ENCODE measurements at places on chromosomes 5 and 9.

- no peak for DNase-seq
Observed at GRCh38 chr5:5782402-5782801, 359.9 kb downstream of the ICE1 start.

- no peak for DNase-seq
Observed at GRCh38 chr5:132961887-132962286, 1.5 kb downstream of the AFF4 start.

DNA sequence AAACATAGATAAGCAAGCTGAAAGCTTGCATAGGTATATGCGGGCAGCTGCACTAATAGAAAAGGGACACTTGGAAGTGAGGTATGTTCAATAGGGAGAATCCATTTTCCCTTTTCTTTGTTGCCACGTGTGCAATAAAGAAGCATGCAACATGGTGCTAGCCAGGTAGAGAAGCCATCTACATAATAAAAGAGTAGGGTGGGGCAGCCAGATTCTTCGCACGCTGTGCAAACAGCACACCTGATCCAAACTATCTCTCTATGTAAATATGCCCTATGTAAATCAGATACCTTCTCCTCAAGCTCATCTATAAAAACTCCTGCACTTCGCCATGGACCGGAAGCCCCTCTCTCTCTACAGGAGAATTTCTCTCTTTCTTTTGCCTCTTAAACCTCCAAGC is 91.9 kb upstream of the C9orf72 start:
- DNase-seq, result no peak

- no peak for DNase-seq
Observed at GRCh38 chr5:101346447-101346846, 443.4 kb upstream of the ST8SIA4 start.

DNA sequence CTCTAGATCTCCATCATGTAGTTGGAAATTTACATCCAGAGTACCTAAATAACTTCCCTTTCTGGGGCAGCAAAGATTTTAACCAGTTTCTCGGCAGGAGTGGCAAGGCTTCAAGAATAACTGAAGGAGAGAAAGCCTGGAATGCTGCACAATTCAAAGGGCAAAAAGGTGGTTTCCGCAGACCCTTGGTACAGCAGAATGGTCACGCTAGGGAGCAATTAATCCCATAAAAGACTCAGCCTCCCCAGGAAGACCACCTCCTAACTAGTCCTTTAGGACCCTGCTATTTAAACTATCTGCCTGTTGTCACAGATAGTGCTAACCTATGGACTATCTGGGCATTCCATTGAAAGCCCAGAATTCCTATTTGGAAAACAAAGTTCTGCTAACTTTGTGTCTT is 3.6 kb downstream of the HTR1A start:
- no peak for DNase-seq

- no peak for DNase-seq
Observed at GRCh38 chr9:90894986-90895687, 93.5 kb downstream of the SYK start.

GRCh38 chr5:168917947-168918600 is 338.9 kb upstream of the PANK3 start:
- DNase-seq, result no peak

- no peak for DNase-seq
Observed at GRCh38 chr9:89465001-89465451, 32.9 kb downstream of the SEMA4D start.

GRCh38 chr9:92763721-92764380 is 782 bp downstream of the BICD2 start:
- DNase-seq, result peak; percentile 45

DNA sequence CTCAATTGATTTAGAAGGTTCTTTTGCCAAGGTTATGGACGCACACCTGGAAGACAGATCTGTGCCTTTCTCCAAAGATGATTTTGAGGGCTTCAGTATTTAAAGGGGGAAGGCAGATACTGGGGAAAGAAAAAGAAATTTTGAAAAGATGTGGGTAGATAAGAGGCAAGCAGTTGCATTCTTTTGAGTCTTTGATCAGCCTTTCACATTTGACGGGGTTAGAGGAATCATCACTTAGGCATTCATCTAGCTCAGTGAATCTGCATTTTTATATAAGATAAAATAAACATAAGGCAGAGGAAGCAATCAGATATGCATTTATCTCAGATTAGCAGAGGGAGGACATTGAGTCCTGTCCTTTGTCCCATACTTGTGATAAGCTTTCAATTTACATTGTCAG is 243.4 kb upstream of the RAI14 start:
- no peak for DNase-seq

- no peak for DNase-seq
Observed at GRCh38 chr5:45680950-45681349, 15.2 kb downstream of the HCN1 start.

GRCh38 chr5:124669956-124670721 is 76.3 kb downstream of the ZNF608 start:
- no peak for DNase-seq

- no peak for DNase-seq
Observed at GRCh38 chr5:25579111-25579510, 934.3 kb upstream of the CDH10 start.

DNA sequence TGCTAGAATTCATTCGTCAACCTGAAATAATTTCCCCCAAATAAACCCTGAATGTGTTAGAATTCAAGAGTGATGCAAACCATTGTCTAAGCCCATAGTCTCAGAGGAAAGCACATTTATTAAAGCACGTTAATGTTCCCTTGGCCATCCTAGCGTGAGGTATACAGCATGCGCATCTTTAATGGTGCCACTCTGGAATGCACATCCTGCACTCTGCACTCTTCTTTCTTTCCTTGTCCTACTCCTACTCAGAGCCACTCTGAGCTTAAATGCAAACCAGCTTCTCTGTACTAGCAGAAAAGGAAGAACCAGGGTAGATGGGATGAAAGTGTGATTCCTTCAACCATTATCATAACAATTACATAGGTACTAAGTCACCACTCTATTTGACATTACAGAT is 50.4 kb downstream of the ARL15 start:
- DNase-seq, result no peak

GRCh38 chr5:63145167-63145566 is 566.5 kb downstream of the LRRC70 start:
- no peak for DNase-seq

- DNase-seq, result no peak
Observed at GRCh38 chr9:76557674-76558225, 98.8 kb downstream of the GCNT1 start.

DNA sequence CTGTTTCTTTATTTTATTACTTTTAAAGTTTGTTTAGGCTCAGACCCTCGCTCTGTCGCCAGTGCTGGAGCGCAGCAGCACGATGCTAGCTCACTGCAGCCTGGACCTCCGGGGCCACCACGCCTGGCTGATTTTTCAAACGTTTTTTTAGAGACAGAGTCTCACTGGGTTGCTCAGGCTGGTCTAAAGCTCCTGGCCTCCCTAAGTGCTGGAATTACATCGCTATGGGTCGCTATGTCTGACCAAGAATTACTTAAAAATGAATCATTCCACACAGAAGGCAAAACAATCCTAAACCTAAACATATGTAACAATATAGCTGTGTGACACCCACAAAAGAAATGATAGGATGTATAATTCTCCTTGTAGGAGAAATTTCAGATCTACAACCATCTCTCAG is 86.9 kb upstream of the SIMC1 start:
- DNase-seq, result no peak

DNA sequence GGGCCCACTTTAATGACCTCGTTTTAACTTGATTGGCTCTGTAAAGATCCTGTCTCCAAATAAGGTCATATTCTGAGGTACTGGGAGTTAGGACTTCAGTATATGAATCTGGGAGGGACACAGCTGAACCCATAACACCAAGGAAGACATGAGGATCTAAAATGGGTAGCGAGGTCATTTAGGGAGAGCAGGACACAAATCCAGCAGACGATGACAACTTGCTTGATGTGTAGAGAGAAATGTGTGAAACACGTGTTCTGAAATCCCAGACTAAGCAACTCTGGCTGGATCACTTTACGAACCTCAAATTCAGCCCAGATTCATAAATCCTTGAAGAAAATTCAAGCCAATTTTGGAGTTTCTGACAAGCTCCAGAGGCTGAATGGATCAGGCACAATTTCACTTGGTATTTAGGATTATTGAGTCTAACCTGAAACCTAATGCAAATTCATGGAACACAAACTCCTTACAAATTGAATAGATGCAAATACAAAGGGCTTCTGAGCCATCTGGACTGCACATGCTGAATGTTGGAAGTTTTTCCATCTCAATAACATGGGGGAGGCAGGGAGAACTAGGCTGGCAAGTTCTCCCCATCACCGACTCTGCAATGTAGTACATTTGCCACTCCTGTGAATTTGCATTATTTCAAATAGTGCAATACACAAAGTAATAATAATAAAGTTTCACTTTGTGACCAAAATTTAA is 74.0 kb upstream of the SLC30A5 start:
- DNase-seq, result no peak

DNA sequence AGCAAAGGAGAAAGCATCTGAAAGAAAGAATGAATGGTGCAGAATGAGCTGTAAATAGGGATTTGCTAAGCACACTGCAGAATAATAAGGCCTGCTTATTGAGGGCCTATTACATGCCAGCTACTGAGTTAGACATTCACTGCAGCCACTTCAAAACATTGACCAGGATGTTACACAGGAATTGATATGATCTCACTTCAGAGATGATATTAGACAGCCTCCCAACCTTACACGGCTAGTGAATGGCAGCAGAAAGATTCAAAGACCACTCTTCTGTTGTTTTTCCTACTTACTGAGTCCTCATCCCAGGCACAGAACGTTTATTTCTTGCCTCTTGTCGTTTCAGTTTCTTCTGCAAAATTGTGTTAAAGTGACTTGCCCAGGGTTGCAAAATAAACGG is 1209.9 kb upstream of the WWC1 start:
- DNase-seq, result no peak

DNA sequence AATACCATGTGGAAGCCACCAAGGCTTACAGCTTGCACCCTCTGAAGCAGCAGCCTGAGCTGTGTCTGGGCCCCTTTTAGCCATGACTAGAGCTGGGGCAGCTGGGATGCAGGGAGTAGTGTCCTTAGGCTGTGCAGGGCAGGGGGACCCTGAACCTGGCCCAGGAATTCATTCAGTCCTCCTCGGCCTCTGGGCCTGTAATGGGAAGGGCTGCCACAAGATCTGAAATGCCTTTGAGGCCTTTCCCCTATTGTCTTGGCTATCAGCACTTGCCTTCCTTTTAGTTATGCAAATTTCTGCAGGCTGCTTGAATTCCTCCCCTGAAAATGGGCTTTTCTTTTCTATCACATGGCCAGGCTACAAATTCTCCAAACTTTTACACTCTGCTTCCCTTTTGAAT is 9.0 kb downstream of the GPR150 start:
- no peak for DNase-seq

- no peak for DNase-seq
Observed at GRCh38 chr9:4499917-4500316, 9.6 kb downstream of the SLC1A1 start.

DNA sequence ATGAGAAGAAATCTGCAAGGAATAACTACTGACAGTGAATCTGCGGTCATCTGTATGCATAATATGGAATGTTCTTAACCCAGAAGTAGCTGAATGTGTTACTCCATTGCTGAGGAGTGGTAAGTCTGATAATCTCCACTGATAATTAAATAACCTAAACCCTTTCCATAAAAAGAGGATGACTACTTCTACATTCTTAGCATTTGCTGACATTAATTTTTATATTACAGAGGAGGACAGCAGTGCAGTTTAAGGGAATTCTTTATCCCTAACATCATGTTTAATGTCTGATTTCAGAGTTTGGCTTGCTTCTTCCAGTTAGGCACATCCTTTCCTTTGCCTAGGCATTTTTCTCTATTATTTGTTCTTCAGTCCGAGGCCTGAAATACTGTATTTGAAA is 52.2 kb downstream of the CDC42SE2 start:
- no peak for DNase-seq

DNA sequence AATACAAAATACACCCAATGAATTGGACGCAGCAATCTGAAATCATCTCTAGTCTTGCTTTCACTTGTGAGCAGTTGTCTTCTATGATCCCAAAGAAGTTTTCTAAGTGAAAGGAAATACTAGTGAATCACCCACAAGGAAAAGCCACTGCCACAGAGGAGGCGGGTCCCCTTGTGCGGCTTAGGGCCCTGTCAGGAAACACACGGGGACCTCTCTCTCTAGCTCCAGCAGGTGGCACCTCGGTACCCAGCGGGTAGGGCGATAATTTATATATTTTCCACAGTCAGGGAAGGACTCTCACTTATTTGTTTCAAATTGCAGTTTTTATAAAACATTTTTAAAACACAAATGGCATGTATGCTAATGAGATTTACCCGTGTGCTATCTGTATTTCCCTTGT is 417.1 kb downstream of the KDM4C start:
- DNase-seq, result no peak

Measured in stimulated activated CD4-positive, alpha-beta T cell treated with anti-CD3 and anti-CD28 coated beads, Interleukin-2, amount 100 ng/mL, for 24 hours (primary cell).